ENCODE measurements at places on chromosomes 1 and 21.

DNA sequence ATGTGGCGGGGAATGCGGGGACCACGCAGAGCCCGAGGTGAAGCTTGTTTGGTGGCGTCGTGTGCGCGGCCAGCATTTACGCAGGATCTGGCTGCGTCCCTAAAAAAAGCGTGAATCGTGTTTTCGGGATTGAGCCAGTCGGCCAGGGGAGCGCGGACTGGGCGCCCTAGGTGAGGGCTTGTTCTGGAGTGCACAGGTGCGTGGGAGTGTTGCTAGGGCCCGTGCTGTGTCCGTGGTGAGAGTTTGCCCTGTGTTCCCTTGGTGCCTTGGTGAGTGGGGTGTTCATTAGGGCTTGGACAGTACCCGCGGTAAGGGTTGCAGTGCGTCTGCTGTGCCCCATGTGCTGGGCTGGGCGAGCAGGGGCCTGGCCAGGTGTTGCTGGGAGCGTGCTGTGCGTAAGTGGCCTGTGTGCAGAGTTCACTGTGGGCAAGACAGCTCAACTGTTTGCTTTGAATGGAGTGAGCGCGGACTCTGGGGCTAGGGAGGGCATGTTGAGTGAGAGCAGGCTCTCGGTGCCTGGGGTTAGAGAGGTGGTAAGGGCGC, 673 bp downstream of the CD46 start:
- peak; percentile 38 for DNase-seq

DNA sequence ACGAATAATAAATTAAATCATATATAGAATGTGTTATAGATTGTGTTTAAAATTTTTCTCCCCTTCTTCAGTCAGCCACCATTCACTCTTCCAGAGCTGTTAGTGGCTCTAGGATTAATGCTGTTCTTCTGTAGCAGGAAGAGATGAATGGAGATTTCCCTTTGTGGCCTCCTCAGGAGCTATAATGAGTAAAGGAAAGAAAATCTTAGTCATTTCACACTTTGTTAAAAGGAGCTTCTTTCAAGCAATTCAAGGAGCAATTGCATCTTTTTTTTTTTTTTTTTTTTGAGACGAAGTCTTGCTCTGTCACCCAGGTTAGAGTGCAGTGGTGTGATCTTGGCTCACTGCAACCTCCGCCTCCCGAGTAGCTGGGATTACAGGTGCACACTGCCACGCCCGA, 23.7 kb upstream of the TMCO2 start:
- DNase-seq: no peak

- DNase-seq: no peak
Measured at GRCh38 chr1:85417876-85418275, 47.1 kb downstream of the DDAH1 start.

DNA sequence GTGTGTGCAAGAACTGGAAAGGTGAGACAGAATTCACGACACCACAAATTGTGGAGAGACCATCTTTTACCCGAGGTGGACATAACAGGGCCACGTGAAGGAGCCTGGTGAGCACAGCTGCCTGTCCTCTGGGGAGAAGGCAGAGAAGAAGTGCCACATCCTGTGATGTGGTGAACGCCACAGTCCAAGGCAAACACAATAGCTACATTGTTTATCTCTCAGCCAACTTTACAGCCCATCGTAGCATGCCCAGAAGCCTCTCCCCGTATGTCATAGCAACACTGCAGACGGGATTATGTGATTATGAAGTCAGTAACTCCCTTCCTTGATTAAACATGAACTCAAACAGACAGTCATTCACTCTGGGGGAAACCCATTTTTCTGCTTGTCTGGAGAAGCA, 612.2 kb downstream of the SMYD3 start:
- peak; percentile 59 for DNase-seq

DNA sequence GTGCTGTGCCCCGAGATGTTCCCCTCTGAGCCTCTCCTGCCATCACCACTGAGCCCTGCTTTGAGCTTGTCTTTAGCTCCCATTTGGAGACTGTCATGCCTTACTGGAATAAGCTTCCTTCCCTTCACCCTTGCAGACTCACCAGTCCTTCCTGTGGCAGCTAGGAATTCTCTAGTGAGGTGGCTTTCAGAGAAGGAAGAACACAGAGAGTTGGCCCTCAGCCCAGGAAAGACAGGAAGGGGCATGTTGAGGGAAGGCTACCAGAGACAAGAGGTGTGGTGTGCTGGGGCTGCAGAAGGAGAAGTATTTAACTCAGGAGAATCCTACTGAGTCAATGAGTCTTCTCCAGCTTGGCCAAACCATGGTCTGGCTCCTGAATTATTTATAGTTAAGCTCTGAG, 76.3 kb downstream of the UCK2 start:
- no peak for DNase-seq

DNA sequence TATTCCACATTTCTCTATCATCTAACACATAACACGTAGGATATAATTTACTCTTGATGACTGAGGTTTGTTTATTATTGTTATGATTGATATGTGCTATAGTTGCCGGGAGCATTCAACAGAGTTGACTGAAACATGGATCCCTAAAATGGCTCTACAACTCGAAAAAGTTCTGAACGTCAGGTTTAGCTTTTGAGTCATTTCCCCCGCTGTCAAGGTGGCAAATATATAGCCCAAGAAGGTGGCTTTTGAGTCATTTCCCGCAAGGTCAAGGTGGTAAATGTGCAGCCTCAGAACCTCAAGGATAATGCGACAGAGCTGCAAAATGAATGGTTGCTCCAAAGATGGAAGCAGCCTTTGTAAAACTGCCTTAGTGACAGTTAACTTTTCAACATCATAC, 104.0 kb downstream of the NIBAN1 start:
- no peak for DNase-seq

DNA sequence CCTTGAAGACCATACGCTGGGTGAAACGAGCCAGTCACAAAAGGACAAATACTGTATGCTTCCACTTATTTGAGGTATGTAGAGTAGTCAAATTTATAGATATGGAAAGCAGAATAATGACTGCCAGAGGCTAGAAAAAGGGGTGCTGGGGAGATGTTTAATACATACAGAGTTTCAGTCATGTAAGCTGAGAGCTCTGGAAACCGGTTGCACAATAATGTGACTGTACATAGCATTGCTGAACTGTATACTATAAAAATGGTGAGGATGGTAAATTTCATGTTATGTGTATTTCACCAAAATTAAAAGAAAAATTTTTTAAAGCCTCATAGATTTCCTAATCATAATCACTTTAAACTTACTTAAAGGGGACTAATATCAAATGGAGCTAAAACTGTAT, 110.8 kb downstream of the ZZZ3 start:
- DNase-seq: no peak

- no peak for DNase-seq
Measured at GRCh38 chr1:9233241-9233941, 1.2 kb upstream of the H6PD start.

- no peak for DNase-seq
Measured at GRCh38 chr1:51570063-51570710, 46.7 kb upstream of the OSBPL9 start.

DNA sequence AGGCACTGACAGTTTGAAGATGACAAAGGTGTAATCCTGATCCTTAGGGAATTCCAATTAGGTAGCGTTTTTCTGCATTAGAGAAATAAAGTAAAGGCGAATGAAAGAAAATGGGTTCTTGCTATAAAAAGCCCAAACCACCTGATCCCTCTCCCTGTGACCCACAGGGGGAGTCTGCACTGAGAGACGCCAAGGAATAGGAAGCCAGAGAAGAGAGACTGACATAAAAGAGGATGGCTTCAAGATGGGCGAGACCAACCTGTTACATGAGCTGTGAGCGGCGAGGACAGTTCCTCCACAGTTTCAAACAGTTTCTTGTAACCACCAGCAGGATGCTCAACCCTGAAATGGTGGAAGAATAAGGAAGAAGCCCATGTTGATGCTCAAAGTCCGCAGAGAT, 1.4 kb downstream of the RPE65 start:
- DNase-seq: no peak

GRCh38 chr1:205456868-205457745, 1.3 kb upstream of the BLACAT1 start:
- peak; percentile 92 for DNase-seq

DNA sequence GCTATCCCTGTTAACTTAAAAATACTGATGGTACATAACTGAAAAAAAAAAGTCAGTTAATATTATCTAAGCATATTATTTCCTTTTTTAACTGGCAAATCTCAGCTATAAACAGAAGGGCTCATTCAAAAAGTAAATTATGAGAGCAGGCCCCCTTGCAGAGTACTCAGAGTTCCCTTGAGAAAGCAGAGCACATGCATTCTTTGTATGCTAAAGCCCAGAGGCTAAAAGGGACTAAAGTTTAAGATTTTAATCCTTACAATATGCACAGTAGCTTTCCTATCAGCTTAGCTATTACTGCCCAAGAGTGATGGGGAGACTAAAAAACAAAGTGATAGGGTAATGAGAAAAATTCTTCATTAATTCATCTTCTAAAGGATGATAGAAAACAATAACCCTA, 18.5 kb downstream of the SLC16A1 start:
- peak; percentile 32 for DNase-seq

- DNase-seq: no peak
Measured at GRCh38 chr1:218401441-218401997, 56.4 kb downstream of the TGFB2 start.

DNA sequence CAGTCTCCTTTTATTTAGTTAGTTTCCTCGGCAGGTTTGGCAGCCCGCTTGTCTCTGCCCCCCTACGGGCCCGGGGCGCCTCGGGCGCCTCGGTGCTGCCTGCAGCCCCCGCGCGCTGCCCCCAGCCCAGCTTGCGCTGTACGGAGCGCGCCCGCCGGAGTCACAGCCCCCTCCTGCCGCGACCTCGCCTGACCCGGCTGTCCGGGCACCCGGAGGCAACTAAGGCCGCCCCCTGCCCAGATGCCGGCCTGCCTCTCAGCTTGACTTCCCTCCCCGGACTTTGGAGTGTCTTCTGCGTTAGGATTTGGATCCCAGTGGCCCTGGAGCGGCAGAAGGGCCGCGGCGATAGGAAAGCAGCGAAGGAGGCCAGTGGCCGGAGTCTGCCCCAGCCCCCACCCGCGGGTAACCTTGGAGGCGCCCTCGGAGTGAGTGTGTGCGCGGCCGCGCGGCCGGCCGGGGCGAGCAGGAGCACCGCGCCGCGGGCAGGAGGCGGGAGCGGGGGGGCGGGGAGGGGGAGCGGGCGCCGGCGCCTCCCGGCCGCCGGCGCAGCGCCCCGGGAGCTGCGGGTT, 7.6 kb downstream of the CDKN2C start:
- peak; percentile 86 for DNase-seq

GRCh38 chr1:183810756-183811544, 6.0 kb downstream of the RGL1 start:
- no peak for DNase-seq

DNA sequence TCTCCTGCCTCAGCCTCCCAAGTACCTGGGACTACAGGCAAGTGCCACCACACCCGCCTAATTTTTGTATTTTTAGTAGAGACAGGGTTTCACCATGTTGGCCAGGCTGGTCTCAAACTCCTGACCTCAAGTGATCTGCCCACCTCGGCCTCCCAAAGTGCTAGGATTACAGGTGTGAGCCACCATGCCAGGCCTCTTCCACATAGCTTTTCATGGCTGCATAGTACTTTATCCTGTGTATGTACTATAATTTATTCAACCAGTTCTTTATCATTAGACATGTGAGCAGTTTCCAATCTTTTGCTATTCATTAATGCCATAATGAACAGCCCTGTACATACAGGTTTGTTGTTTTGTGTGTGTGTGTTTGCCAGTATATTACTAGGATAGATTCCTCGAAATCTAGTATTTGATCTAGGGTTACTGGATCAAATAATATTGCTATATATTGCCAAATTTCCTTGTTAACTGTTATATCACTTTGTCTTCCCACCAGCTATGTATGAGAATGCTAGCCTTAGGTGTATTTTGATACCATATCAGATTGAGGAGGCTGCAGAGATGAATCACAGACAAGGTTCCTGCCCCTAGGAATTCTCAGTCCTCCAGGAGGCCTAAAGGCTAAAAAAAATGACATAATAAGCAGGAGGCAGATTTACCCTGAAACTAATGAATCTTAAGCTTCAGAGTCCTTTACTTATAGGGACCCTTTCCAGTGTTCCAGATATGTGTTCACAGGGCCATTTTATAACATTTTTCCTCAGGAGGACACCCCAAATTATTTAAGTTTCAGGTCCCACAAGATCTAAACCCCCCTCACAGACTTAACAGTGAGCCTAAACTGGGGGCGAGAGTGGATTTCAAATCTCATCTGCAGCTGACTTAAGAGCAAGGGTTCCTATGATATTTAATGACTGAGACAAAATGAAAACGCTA, 2.1 kb upstream of the PDIK1L start:
- DNase-seq: no peak

DNA sequence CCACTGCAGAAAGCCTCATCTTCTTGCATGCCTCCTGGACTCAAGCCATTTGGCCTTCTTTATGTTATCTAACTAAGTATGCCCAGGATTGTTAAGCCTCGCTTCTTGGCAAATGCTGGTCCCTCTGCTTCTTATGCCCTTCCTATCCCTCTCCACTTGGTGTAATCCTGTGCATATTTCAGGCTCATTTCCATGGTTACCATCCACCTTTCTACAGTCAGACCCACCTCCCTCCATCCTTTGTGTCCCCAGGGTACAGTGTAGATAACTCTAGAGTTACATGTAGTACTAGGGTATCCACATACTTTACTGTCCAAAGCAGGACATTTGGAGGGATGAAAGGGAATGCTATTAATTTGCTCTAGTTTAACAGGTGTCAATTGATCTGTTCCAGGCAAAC, 6.5 kb upstream of the RNF19B start:
- DNase-seq: no peak

- no peak for DNase-seq
Measured at GRCh38 chr1:86951430-86951829, 37.0 kb downstream of the HS2ST1 start.

DNA sequence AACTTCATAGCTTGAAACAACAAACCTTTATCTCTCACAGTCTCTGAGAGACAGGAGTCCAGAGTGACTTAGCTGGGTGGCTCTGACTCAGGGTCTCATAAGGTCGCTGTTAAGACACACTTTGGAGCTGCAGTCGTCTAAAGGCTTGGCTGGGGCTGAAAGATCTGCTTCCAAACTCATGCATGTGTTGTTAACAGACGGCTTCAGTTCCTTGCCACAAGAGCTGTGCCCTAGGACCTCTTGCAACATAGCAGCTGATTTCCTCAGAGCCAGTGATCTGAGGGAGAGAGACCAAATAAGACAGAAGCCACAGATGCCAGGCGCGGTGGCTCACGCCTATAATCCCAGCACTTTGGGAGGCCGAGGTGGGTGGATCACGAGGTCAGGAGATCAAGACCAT, 176.8 kb downstream of the DISC1 start:
- DNase-seq: no peak

DNA sequence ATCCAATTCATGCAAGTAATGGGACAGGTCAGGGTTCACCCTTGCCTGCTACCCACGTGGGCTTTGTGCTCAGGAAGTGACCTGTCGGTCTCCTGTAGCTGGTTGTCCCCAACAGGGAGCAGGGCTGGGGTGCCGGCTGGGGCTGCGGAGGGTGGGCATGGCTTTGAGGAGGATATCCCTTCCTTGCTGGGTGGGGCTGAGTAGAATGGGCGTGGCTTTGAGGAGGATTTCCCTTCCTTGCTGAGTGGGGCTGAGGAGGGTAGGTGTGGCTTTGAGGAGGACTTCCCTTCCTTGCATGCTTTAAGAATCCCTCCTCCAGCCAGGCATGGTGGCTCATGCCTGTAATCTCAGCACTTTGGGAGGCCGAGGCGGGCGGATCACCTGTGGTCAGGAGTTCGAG, 151.3 kb downstream of the CLIC6 start:
- DNase-seq: no peak

Measured in D341Med (cell line).